ENCODE measurements at places on chromosomes 16 and 17.
A peak's percentile ranks its signal among the peaks of the same experiment; 100 is the strongest.

GRCh38 chr17:45302649-45303173 is 14.1 kb downstream of the MAP3K14 start:
- no peak for DNase-seq

DNA sequence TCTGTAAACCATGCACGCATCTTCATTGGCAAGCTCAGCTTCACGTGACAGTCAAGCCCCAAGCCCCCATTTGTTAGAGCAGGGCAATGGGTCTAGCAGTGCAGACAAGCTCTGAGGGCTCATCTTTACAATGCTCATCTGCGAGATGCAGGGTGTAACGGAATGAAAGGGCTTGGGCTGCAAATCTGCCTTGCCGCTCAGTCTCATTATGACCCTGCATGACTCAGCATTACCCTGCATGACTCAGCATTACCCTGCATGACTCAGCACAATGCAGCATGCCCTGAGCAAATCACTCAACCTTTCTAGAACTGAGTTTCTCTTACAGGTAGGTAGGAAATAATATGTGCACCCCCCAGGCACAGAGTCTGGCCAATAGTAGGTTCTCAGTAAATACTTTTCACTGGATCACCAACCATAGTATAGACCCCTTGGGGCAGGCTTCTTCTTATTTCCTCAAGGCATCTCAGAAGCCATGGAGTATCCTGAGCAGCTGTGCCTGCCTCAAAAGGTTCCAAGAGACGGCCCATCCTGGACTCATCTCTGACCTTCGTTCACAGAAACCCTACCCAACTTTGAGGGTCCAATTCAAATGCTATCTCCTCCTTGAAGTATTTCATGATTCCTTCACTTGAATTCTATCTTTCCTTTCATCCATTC is 391.3 kb upstream of the CDH5 start:
- no peak for DNase-seq

DNA sequence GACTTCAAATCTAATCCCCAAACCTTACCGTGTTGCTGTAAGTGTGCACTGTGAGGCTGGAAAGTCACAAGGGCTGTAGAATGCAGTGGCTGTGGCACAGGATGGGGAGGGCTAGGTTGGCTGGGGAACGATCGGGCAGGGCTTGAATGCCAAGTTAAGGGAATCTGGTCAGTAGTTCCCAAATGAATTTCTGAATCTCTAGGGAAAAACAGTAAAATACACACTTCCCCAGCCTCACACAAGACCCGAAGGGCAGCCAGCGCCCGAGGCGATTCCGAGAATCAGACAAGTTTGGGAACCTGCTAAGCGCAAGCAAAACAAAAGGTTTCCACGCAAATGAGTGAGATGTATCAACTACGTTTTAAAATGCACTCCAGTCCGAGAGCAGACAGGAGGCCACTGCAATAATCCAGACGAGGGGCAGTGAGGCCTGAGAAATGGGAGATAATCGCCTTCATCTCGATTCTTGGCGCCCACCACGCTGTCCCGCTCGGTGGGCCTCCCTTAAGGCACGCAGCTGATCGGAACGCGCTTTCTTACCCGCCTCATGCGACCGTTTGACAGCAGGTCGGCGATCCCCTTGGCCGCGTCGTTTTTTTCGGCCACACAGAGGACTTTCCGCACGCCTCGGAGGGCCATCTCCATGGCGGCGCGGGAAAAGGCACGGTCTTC is 599 bp downstream of the TOP3A start:
- no peak for DNase-seq

- DNase-seq, result no peak
Observed at GRCh38 chr16:48225456-48225855, 18.6 kb upstream of the LONP2 start.

- DNase-seq, result no peak
Observed at GRCh38 chr17:41367426-41368075, 2.1 kb downstream of the KRT33B start.

DNA sequence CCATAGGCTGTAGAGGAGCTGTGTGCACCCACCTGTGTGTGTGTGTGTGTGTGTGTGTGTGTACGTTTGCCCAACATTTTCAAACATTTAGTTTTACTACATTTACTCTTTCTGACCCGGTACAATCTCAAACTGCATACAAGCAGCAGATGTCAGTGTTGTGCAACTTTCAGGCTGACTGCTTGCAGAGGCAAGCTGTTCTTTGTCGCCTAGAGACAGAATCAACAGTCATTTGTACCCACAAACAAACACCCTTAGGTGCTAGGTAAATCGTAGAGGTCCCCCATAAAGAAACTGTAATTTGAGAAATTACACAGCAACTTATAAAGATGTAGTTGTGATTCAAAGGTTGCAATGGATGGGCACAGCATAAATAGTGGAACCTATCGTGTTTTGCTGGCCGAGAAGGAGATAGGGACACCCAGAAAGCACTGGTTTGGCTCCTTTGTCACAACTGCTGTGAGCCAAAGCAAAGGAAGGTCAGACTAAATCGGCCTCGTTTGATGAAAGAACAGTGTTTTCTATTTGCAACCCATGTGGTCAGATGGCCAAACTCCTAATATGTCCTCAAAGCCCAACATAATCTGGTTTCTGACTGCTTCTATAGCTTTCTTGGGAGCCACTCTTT is 478.4 kb downstream of the TOX3 start:
- peak; percentile 5 for DNase-seq

- DNase-seq, result no peak
Observed at GRCh38 chr16:21159281-21159951, 942 bp downstream of the LDAF1 start.

DNA sequence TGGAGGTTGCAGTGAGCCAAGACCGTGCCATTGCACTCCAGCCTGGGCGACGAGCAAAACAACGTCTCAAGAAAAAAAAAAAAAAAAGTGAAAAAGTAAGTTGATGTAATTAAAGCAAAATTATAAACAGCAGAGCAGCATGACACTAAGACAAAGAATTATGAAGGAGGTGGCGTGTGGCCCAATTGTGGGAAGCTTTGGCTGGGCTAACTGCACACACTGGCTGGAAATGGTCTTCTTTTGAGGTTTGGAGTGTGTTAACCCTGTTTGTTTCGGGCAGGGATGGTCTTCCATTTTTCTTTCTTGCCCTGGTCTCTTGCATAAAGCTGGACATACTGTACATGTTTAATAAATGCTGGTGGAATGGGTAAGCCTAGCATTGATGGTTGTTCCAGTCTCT is 54.8 kb downstream of the RAP1GAP2 start:
- DNase-seq, result no peak

- DNase-seq, result no peak
Observed at GRCh38 chr16:89598199-89598598, 15.2 kb upstream of the DPEP1 start.

GRCh38 chr17:72699545-72699944 is 392.9 kb downstream of the SLC39A11 start:
- no peak for DNase-seq

DNA sequence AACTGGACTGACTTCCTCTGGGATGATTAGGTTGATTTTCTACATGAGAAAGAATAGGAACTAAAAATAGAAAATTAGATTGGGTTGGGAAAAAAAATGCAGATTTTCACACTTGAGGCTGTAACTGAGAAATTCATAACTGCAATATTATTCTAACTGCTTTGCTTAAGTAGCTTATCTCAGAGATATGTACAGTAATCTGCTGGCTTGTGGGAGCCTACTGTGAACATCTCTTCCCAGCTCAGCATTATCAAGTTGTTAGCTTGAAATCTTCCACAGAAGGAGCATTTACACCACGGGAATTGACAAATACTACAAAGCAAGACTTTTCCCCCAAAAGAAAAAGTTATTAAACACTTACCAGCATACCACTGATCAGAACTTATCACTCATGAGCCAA is 58.9 kb downstream of the CNTNAP4 start:
- DNase-seq, result no peak

DNA sequence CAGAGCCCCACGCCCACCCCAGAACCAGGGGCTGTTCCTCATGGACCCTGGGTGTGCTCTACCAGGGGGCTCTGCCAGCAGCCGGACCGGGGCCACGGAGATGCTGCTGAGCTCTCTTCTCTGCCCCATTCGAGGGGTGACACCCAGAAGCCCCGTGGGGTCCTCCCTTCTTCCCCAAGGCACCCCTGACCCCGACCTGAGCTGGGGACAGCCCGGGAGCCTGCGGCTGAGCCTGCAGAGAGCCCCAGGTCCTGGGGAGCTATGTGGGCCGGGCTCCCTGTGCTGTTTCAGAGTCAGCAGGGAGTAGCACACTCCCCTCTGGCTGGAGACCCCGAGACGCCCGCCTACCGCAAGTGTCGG is 1.2 kb upstream of the PRR35 start:
- DNase-seq, result no peak

- DNase-seq, result peak; percentile 82
Observed at GRCh38 chr16:381789-382717, at the start of gene PGAP6. TSS of gene PGAP6 (minus strand) at chr16:381978. CDS start at chr16:381821, 157 bp downstream.

GRCh38 chr16:57667526-57668262 is 412 bp upstream of the ADGRG3 start:
- DNase-seq, result no peak

DNA sequence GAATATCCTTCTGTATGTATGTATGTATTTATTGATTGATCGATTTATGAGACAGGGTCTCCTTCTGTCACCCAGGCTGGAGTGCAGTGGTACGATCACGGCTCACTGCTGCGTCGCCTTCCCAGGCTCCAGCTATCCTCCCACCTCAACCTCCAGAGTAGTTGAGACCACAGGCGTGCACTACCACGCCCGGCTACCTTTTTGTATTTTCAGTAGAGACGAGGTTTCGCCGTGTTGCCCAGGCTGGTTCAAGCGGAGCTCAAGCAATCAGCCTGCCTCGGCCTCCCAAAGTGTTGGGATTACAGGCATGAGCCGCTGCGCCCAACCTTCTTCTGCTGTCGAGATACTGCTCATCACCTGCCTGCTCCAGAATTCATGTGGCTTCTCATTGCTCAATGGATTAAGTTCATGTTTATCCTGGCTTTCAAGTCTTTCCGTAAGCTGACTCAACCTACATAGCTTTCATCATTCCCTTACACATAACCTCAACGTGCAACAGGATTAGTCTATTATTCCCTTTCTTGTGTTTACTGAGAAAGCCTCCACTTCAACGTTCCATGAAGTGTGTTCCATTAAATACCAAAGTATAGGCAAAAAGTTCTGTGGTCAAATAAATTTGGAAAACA is 13.6 kb downstream of the TAC4 start:
- DNase-seq, result no peak

DNA sequence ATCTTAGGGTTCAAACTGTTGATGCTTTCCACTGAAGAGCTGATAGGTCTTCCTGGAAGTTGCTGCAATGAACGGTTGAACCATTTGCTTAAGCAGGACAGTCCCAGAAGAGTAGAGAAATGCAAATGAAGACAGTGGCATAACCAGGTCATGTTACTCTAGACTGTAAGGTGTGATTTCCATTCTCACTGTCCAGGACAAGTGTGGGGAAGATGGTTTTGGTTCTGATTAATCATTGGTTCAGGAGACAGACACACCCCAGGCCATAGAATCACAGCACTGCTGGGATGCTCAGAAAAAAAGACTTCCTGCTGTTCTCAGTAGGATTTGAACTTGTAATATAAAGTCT is 34.8 kb upstream of the XYLT2 start:
- DNase-seq, result no peak

- DNase-seq, result peak; percentile 92
Observed at GRCh38 chr17:33131620-33132019, 140.0 kb downstream of the SPACA3 start.

DNA sequence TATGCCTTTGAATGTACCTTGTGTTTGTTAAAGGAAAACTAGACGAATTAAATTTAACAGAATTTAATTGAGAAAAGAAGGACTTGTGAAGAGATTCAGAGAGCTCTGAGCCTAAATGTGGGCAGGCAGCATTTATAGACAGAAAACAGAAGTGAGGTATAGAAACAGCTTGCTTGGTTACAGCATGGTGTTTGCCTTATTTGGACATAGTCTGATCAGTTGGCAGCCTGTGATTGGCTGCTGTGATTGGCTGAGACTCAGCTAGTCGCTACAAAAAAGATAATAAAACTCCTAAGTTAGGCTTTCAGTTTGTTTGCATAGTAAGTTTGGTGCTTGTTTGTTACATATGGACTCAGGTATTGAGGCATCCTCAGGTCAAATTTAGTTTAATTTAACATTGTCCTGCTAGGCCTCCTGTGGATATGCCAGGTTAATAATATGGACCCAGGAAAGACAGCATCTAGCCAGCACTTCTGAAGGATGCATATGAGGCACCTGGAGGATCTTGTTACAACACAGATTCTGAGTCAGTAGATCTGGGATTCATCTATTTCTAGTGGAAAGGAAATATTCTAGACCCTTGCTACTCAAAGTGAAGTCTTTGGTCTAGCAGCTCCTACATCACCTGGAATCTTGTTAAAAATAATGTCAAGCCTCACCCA is 43.4 kb downstream of the SLFN5 start:
- DNase-seq, result no peak

- no peak for DNase-seq
Observed at GRCh38 chr16:85055493-85056210, 28.1 kb downstream of the KIAA0513 start.

GRCh38 chr16:72845322-72846020 is 202.5 kb downstream of the ZFHX3 start:
- no peak for DNase-seq

- DNase-seq, result no peak
Observed at GRCh38 chr17:17670701-17671305, 10.5 kb upstream of the RAI1 start.

DNA sequence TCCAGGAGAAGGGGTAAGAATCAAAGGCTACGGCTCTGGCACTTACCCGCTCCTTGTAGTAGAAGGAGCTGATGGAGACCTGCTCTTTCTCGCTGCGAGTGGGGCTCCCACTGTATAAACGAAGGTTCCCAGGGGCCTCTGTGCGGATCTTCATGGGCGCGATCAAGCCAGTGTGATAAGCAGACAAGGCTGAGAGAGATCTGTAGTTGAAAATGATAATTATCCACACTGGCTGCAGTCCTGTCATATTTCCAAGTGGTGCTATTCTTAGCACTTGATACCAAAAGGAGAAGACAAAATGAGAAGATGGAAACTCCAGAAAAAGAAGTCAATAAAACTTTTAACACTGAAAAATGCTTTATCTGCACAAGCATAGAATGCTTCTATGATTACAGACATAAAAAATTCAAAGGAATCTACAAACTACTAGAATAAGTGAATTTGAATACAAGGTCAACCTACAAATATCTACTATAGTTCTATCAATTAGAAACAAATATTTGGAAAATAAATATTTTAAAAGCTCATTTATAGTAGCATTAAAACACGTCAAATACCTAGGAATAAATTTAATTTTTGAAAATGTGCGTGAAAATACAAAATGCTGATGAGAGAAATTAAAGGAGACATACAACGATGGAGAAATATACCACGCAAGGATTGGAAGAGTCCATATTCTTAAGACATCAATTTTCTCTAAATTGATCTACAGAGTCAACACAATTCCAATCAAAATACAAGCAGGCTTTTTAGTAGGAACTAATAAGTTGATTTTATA is 80.8 kb downstream of the WDR59 start:
- DNase-seq, result no peak

GRCh38 chr17:71799657-71800056 is 321.2 kb upstream of the SOX9 start:
- no peak for DNase-seq

Data from NCI-H187 (cell line).